CD8-positive, alpha-beta memory T cell (primary cell): ENCODE measurements at places on chromosomes 11 and 22.
A peak's percentile ranks its signal among the peaks of the same experiment; 100 is the strongest.

DNA sequence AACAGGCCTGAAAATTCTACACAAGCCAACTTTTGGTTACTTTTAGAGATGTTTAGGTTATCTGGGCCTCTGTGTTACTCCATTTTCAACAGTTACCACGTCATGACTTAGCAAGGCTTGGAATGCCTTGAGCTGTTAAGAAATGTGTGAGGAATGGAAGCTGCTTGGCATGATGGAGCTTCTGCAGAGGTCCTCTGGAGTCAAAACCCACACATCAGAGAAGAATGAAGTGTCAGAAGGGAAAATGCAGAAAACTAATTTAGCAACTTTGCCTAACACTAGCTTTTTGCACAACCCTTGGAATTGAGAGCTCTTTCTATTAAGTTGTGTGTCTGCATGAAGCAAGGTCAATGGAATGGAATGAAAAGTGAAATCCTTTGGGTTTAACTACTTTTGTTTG, 27.4 kb downstream of the FAT3 start:
- H3K27ac ChIP-seq = no peak overlapping the region
- DNase-seq = no peak
- H3K4me1 ChIP-seq = no peaks in the 10 kb centered on the region

GRCh38 chr11:13947379-13947778, 15.1 kb upstream of the SPON1 start:
- no peaks in the 10 kb centered on the region for H3K36me3 ChIP-seq
- H3K27ac ChIP-seq = no peak overlapping the region
- H3K4me3 ChIP-seq = no peak overlapping the region
- H3K4me1 ChIP-seq = peaks cover 8% of the 10 kb centered on the region
- no peaks in the 10 kb centered on the region for H3K27me3 ChIP-seq

GRCh38 chr11:65808744-65809341, 22.0 kb downstream of the OVOL1 start:
- H3K4me3 ChIP-seq = no peak overlapping the region
- H3K27me3 ChIP-seq = peaks cover 12% of the 10 kb centered on the region
- no peaks in the 10 kb centered on the region for H3K36me3 ChIP-seq
- no peak overlapping the region for H3K27ac ChIP-seq

- H3K27me3 ChIP-seq = no peaks in the 10 kb centered on the region
- H3K36me3 ChIP-seq = peaks cover 20% of the 10 kb centered on the region
- H3K4me1 ChIP-seq = no peaks in the 10 kb centered on the region
Observed at GRCh38 chr22:31451709-31452571, 37.7 kb downstream of the EIF4ENIF1 start.

DNA sequence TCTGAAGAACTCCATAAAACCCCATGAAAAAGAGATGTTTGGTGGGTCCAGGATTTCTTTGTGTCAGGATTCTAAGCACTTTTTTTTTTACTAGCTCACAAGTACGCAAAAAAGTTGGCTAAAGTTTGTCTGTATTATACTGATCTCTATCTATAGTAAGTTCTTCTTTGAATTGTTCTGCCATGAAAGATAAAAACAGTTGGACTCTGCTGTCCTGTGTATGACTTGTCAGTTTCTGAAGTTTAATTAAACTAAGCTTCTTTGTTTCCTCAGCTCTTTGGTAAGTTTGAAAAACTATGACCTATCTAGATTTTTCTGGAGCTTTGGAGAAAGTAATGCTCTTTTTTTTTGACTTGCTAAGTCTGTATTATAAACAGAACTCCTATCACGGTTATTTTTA, 812.2 kb upstream of the LUZP2 start:
- no peaks in the 10 kb centered on the region for H3K4me1 ChIP-seq
- no peak for DNase-seq
- no peaks in the 10 kb centered on the region for H3K27me3 ChIP-seq
- H3K27ac ChIP-seq = no peak overlapping the region
- H3K36me3 ChIP-seq = no peaks in the 10 kb centered on the region

DNA sequence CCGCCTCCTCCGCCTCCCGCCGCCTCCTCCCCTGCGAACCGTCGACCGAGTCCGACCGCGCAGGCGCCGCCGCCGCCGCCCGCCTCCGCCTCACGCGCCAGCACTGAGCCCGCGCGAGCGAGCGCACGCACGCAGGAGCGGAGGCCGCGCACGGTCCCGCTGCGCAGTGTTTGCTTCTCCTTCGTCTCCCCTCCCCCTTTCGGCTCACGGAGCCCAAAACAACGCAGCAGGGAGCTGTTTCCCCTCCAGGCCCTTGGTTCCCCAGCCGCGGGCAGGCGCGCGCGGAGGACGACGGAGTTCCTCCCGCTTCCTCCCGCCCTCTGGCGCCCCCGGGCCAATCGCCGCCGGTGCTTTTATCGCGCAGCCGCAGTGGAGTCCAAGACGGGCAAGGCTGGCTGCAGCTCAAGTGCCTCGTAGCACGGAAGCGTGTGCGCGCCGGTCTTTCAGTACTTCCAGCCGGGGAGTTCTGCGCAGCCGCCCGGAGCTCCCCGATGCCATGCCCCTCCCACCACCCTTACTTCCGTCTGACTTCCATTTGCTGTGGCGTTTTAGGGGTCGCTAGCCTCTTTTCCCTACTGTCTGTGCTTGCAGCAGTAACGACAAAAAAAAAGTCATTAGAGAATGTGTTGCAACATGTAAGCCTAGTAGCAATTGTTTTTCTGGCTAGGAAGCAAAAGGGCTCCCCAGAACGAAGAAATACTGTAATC, at the start of gene HNRNPUL2:
HNRNPUL2 (minus strand) TSS at position 293 of the 707 bp plus-strand sequence. CDS start 301 bp downstream, outside the sequence.
- peaks cover 43% of the 10 kb centered on the region for H3K4me1 ChIP-seq
- peak within 1 kb of the TSS; percentile 99 for H3K4me3 ChIP-seq
- peaks cover 21% of the 10 kb centered on the region for H3K36me3 ChIP-seq
- peak; percentile 98 for DNase-seq
- H3K27ac ChIP-seq = peak within 1 kb of the TSS; percentile 90

DNA sequence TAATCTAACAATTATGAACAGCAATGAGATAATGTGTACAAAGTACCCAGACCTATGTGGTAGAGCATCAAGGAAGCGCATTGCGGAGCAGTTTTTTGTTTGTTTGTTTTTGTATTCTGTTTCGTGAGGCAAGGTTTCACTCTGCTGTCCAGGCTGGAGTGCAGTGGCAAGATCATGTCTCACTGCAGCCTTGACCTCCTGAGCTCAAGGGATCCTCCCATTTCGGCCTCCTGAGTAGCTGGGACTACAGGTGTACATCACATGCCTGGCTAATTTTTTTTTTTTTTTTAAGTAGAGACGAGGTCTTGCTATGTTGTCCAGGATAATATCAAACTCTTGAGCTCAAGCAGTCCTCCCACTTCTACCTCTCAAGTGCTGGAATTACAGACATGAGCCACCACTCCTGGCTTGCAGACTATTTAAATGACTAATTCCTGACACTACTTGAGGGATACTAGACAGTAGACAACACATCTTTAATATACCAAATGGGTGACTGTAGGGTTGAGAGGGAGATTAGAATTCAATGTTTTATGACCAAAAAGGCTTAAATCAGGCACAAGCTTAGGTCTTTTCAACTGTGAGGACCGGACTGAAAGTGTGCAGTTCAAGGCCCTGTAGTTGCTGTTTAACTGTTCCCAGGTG, 12.7 kb downstream of the OR51B4 start:
- no peaks in the 10 kb centered on the region for H3K4me1 ChIP-seq
- H3K27me3 ChIP-seq = no peaks in the 10 kb centered on the region
- no peak for DNase-seq
- no peaks in the 10 kb centered on the region for H3K36me3 ChIP-seq
- peak overlapping the region; percentile 38 for H3K27ac ChIP-seq

DNA sequence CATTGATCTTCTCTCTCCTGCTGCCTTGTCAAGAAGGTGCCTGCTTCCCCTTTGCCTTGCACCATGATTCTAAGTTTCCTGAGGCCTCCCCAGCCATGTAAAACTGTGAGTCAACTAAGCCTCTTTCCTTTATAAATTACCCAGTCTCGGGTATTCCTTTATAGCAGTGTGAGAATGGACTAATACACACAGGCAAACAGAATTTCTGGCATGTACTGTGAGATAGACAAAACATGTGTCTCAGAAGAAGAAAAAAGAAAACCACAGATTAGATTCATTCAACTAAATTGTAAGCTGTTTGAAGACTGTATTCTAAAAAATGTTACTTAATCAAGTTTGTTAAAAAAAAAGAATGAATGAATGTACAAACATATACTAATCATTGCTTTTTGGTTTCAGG, 1.5 kb upstream of the MMP20 start:
- no peaks in the 10 kb centered on the region for H3K27me3 ChIP-seq
- no peak overlapping the region for H3K27ac ChIP-seq
- H3K4me1 ChIP-seq = no peaks in the 10 kb centered on the region
- H3K4me3 ChIP-seq = no peak overlapping the region
- H3K36me3 ChIP-seq = no peaks in the 10 kb centered on the region
